K562 (cell line): ENCODE measurements at places on chromosomes 12 and 14. TPM values are rescaled to one million over a fixed set of nuclear protein-coding genes. Genes with fewer than 3 reads are reported as not detected.
A peak's percentile ranks its signal among the peaks of the same experiment; 100 is the strongest.

DNA sequence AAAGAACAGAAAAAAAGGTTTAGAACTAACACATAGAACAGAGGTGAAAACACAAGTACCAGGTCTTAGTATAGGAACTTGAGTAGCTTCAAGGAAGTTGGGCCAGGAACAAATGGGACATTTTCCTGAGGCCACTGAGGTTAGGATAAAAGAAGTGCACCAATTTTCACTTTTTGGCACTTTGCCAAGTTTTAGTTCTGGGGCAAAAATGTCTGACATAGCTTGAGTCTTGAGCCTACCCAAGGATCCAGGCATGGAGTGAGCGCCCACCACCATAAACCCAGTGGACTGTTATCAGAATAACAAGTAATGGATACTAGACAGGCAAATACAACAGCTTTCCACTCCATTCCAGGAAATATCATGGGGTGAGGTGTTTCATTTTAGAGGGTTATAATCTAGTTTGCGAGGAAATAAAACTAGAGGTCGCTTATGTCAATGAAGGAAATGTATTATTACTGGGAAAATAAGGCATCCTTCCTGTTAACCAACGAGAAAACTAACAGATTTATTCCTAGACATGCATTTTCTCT is 199.7 kb upstream of the HMGA2 start:
- no peak overlapping the region for H3K27ac ChIP-seq
- DNase-seq = no peak
- H3K4me1 ChIP-seq = no peaks in the 10 kb centered on the region
- H3K27me3 ChIP-seq = no peaks in the 10 kb centered on the region

- peaks cover 80% of the 10 kb centered on the region for H3K36me3 ChIP-seq
- DNase-seq = no peak
- 0 out of 2 replicates have a peak overlapping the region, but pooled peaks have one; percentile 74 for H3K4me3 ChIP-seq
- no peaks in the 10 kb centered on the region for H3K27me3 ChIP-seq
Measured at GRCh38 chr12:46368138-46368537, 4.4 kb downstream of the SLC38A2 start.

TSPAN8 gene
- total RNA-seq = 0.31 and 0.67 TPM in 2 replicates

DNA sequence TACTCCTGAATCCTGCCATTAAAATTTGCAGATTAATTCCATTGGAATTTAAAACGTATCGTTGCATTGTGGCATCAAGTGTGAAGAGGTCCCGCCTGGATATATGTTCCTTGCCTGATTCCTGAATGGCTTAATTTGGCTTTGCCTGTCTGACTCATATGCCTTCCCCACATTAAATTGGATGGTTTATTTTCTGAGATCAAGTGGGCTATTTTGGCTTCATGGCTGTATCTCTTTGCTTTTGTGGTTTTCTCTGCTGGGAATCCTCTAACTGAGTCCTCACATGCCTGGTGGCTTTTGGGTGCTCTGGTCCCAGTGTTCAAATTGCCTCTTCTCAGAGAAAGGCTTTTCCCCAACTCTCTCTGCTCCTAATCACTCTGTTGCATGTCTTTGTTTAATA is 127.9 kb upstream of the DYRK2 start:
- no peaks in the 10 kb centered on the region for H3K36me3 ChIP-seq
- H3K4me1 ChIP-seq = no peaks in the 10 kb centered on the region

DNA sequence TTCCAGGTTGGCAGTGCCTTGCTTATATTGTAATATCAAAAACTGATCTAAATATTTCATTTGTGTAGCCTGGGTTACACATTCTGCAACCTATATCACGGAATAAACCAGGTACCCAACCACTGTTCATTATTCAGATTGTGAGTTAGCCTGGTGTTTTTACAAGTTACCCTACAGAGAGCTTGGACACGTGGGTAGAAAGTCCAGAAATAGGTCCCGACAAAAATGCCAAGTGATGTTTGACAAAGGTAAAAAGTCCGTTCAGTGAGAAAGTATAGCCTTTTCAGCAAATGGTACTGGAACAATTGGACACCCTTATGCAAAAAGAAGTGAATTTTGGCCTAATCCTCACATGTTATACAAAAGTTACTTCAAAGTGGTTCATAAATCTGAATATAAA is 17.6 kb upstream of the EVL start:
- no peak overlapping the region for H3K4me3 ChIP-seq
- H3K4me1 ChIP-seq = peaks cover 11% of the 10 kb centered on the region; the same call in 1 of the 3 replicates
- no peaks in the 10 kb centered on the region for H3K27me3 ChIP-seq
- no peak overlapping the region for H3K27ac ChIP-seq

MSI1 gene
- total RNA-seq = 0.16 TPM in 2 replicates

PLEKHD1 gene
- total RNA-seq = not detected in 2 replicates

CLEC9A gene
- total RNA-seq = not detected in 2 replicates

DNA sequence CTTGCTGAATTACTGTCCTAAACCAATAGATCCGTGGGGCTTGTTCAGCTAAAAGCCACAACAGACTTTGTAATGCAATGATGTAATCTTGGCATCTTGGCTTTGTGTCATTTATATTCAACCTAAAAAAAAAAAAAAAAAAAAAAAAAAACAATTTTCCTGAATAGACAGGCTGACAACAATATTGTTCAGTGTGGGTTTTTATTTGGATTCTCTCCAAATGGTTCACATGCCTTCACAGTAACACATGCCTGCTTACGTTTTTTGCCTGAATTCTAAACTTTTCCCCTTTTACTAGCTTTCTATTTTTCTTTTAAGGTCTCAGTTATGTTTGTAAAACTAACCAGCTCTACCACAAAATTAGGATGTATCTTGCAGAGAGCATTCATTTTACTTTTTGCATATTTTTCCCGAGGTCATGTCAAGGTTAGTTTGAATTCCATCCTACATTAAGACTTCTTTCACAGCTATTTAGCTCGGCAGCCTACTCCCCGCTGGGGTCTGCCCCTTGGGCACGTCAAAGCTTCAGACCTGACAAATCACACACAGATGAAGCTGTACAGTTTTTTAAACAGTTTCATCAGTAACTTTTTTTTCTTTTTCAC is 213.7 kb upstream of the NPAS3 start:
- no peak overlapping the region for H3K27ac ChIP-seq
- H3K36me3 ChIP-seq = no peaks in the 10 kb centered on the region
- no peaks in the 10 kb centered on the region for H3K4me1 ChIP-seq
- H3K4me3 ChIP-seq = no peak overlapping the region
- no peaks in the 10 kb centered on the region for H3K27me3 ChIP-seq

DNA sequence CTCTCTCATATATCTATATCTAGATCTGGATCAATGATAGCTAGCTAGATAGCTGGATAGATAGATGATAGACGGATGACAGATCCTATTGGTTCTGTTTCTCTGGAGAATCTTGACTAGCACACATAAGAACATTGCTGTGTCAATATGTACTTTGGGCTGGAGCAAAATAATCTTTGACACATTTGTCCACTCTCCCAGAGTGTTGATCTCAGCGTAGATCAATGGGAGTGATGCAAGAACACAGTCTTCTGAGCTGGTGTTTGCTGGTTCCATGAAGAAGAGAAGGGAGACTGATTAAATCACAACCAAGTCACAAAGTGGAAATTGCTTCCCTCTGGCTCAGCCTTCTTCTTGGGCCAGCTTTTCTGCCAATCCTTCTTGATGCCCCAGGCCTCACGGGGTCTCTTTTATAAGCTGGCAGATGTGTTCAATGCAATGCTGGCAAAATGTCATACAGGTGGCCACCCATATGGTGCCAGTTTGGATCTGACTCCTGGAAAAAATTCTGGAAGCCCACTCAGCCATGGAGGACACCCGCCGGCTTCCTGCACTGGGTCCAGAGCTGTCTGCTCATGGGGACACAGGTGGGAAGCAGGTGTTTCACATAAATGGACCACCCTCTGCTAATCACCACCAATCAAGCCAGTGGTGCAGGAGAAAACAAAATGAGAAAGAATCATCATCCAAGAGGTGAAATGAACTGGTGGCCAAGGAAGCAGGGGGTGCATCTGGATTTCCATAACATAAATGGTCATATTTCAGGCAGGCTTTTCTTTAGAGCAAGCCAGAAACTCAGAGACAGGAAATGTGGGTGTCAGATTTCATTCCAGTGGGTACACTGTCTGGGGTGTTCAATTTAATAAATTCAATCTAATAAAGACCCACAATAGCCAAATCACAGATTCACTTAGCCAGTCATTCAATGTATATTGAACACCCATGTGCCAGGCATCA is 310.3 kb downstream of the DPF3 start:
- no peak for DNase-seq
- H3K36me3 ChIP-seq = no peaks in the 10 kb centered on the region
- H3K27me3 ChIP-seq = no peaks in the 10 kb centered on the region

DNA sequence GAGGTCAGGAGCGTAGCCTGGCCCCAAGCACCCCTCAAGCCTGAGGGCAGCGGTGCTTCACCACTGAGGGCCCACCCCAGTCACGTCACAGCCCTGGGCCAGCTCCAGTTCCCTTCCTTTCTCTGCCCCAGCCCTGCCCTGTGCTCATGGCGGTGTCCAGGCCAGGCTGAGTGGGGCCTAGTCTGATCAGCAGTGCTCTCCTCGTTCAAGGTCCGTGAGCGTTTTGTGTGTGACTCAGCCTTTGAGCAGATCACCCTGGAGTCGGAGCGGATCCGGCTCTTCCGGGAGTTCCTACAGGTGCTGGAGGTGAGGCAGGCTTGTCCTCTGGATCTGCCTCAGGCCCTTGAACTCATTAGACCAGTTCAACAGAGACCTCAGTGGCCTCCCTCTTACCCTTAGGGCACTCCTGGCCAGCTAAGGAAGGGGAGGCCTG is 19.0 kb downstream of the PRPF40B start:
- no peaks in the 10 kb centered on the region; the same call in 2 of the 3 replicates for H3K4me1 ChIP-seq
- H3K36me3 ChIP-seq = peaks cover 13% of the 10 kb centered on the region; the same call in 2 of the 3 replicates
- no peak overlapping the region for H3K27ac ChIP-seq
- H3K4me3 ChIP-seq = no peak overlapping the region
- H3K27me3 ChIP-seq = no peaks in the 10 kb centered on the region
- no peak for DNase-seq

DNA sequence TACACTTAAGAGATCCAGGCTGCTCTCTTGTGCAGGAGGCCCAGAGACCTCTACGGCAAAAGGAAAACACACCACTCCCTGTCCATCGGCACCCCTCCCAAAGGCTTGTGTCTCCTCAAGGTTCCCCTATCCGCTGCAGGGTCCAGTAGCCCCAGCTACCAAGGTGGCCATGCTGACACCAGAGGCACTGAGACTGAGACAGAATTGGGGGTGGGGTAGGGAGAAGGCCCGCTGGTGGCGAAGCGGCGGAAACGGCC is 590 bp downstream of the DDIT3 start:
- peak overlapping the region; percentile 86 for H3K4me3 ChIP-seq
- H3K36me3 ChIP-seq = peaks cover 63% of the 10 kb centered on the region
- H3K27ac ChIP-seq = peak overlapping the region; percentile 99

DHH gene
- total RNA-seq = 2.2 and 2.3 TPM in 2 replicates

DNA sequence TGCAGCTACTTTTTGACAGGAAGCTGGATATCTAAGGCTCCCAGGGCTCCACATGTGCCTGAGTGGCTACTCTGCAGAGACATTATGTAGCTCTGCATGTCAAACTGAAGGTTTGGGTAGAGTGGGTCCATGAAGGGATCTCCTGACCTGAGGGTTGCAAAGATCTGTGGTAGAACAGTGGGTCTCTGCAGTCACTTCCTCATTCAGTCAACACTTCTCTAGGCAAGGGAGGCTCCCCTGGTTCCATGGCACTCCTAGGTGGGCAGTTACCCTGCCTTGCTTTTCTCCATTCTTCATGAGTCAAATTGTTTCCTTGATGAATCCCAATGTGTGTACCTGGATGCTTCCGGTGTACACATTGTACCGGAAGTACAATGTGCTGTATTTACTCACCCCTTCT is 57.4 kb downstream of the CMAS start:
- H3K36me3 ChIP-seq = no peaks in the 10 kb centered on the region
- DNase-seq = no peak
- no peak overlapping the region for H3K4me3 ChIP-seq
- no peaks in the 10 kb centered on the region for H3K4me1 ChIP-seq
- no peaks in the 10 kb centered on the region for H3K27me3 ChIP-seq

TOMM20L gene
- not detected in 2 replicates for total RNA-seq

GRCh38 chr14:75275598-75275997 is 3.0 kb upstream of the FOS start:
- H3K27ac ChIP-seq = no peak overlapping the region
- no peak overlapping the region for H3K4me3 ChIP-seq
- peaks cover 9% of the 10 kb centered on the region; the same call in 1 of the 3 replicates for H3K36me3 ChIP-seq

LBHD2 gene
- total RNA-seq = not detected in 2 replicates

GRCh38 chr12:114119316-114119715 is 153.2 kb upstream of the RBM19 start:
- no peaks in the 10 kb centered on the region; the same call in 1 of the 3 replicates for H3K27me3 ChIP-seq
- no peak overlapping the region for H3K4me3 ChIP-seq
- no peak overlapping the region for H3K27ac ChIP-seq
- DNase-seq = no peak

DNA sequence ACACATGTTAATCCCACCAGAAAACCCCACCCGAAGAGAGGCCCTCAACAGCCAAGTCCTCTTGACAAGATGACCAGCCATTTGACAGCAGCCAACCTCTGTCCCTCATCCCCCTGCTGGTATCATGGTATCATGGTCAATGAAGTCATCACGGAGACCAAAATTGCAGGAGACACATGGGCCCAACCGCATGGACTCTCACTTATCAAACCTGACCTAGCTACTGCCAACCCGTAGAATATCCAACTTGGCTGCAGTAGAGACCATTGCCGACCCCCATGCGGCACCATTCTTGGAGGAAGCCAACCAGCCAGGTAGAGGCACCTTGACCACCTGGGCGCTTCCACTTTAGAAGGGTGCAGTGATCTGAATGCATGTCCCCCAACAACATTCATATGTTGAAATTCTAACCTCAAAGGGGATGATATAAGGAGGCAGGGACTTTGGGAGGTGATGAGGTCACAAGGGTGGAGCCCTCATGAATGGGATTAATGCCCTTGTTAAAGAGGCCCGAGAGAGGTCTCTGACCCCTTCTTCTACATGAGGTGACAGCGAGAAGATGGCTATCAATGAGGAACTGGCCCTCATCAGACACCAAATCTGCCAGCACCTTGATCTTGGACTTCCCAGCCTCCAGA is 33.3 kb downstream of the DIO3 start:
- H3K36me3 ChIP-seq = no peaks in the 10 kb centered on the region
- DNase-seq = no peak
- H3K4me1 ChIP-seq = no peaks in the 10 kb centered on the region; the same call in 1 of the 2 replicates
- no peaks in the 10 kb centered on the region for H3K27me3 ChIP-seq
- H3K27ac ChIP-seq = no peak overlapping the region
- no peak overlapping the region for H3K4me3 ChIP-seq

DNA sequence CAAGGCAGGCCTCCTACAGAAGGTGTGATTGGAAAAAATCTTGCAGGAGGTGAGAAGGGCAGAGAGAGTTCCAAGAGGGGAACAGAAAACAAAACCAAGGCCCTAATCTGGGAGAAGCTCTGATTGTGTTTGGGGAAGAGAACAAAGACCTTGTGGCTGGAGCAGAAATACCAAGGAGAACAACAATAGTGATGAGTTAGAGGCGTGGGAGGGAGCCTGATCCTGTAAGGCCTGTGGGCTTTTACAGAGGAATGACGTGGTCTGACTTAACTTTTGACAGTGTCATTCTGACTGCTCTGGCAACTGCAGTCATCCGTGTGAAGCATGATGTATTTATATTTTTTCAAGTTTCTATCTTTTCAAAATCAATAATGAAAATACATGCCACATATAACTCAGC is 200.6 kb downstream of the ANO4 start:
- no peaks in the 10 kb centered on the region for H3K27me3 ChIP-seq
- H3K4me3 ChIP-seq = no peak overlapping the region
- H3K27ac ChIP-seq = no peak overlapping the region
- H3K4me1 ChIP-seq = no peaks in the 10 kb centered on the region
- no peaks in the 10 kb centered on the region for H3K36me3 ChIP-seq
- DNase-seq = no peak

ZFYVE1 gene
- 3.2 and 4.9 TPM in 2 replicates for total RNA-seq

TMEM132C gene
- not detected in 2 replicates for total RNA-seq

GRCh38 chr14:24398653-24399446 is at the start of gene NYNRIN:
TSS of gene NYNRIN (plus strand) at chr14:24399003. CDS start at chr14:24399247, 244 bp downstream.
- H3K36me3 ChIP-seq = no peaks in the 10 kb centered on the region; the same call in 2 of the 3 replicates
- DNase-seq = peak; percentile 51
- H3K27me3 ChIP-seq = no peaks in the 10 kb centered on the region
- H3K27ac ChIP-seq = no peak within 1 kb of the TSS
